ENCODE measurements at places on chromosomes 16 and 17. TPM values are rescaled to one million over a fixed set of nuclear protein-coding genes. Genes with fewer than 3 reads are reported as not detected.

The CHAD gene
- 8.8 TPM for total RNA-seq

The ZNF205 gene
- 14.2 TPM for total RNA-seq

The AIPL1 gene
- not detected for total RNA-seq

The OTOP2 gene
- not detected for total RNA-seq

The CACNG1 gene
- not detected for total RNA-seq

The GSG1L gene
- total RNA-seq, result not detected

The CDH3 gene
- 4.7 TPM for total RNA-seq

The MYOCD gene
- 0.52 TPM for total RNA-seq

The C16orf92 gene
- not detected for total RNA-seq

The SCN4A gene
- 0.26 TPM for total RNA-seq

The KCNH4 gene
- not detected for total RNA-seq

The RILP gene
- 21.0 TPM for total RNA-seq

The ZPBP2 gene
- total RNA-seq, result not detected

The DBNDD1 gene
- 14.8 TPM for total RNA-seq

The DYNLRB2 gene
- total RNA-seq, result not detected

The FBXL16 gene
- 2.3 TPM for total RNA-seq

The SLC5A11 gene
- not detected for total RNA-seq

The TMEM170A gene
- 17.1 TPM for total RNA-seq

The C17orf50 gene
- not detected for total RNA-seq

The ESRP2 gene
- 55.0 TPM for total RNA-seq

The CFAP97D1 gene
- not detected for total RNA-seq

The SPATA22 gene
- not detected for total RNA-seq

The ZACN gene
- not detected for total RNA-seq

The SLC12A3 gene
- not detected for total RNA-seq

The FOXC2 gene
- 0.78 TPM for total RNA-seq

The SLC5A2 gene
- total RNA-seq, result not detected

The TPSAB1 gene
- total RNA-seq, result 23.6 TPM

The RASL10B gene
- 17.8 TPM for total RNA-seq

The SPIRE2 gene
- total RNA-seq, result 7.3 TPM

The CCL15 gene
- not detected for total RNA-seq
